ENCODE measurements at places on chromosomes 7 and 10. TPM values are rescaled to one million over a fixed set of nuclear protein-coding genes. Genes with fewer than 3 reads are reported as not detected.

DNA sequence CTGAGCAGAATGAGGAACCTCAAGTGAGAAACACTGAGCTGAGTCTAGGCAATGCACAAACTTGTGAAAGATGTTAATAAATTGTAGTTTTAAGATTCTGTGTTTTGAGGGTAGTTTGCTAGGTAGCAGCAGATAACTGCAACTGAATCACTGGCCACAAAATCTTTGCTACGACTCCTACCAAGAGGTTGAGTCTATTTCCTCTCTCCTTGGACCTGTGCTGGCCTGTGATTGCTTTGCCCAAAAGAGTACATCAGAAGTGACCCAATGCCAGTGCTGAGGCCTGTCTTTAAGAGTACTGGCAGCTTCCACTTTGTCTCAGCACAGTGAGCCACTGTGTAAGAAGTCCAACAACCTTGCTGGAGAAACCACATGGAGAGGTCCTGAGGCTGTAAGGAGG, 11.9 kb upstream of the TSPAN13 start:
- no peak for ATAC-seq

- no peak for ATAC-seq
Measured at GRCh38 chr7:20190560-20191390, 26.4 kb downstream of the MACC1 start.

The GDF2 gene
- total RNA-seq, result not detected

The TSPAN12 gene
- total RNA-seq, result 6.5 TPM

The LIPJ gene
- not detected for total RNA-seq

The TSPAN14 gene
- total RNA-seq, result 38.2 TPM

All from motor neuron (in vitro differentiated cells).